ENCODE measurements at places on chromosomes 16 and 17. TPM values are rescaled to one million over a fixed set of nuclear protein-coding genes. Genes with fewer than 3 reads are reported as not detected.
A peak's percentile ranks its signal among the peaks of the same experiment; 100 is the strongest.

- DNase-seq = no peak
Observed at GRCh38 chr17:59779521-59779920, 72.1 kb downstream of the VMP1 start.

GRCh38 chr16:46808997-46809396, 22.0 kb downstream of the C16orf87 start:
- DNase-seq = no peak

The BHLHA9 gene
- total RNA-seq = not detected

DNA sequence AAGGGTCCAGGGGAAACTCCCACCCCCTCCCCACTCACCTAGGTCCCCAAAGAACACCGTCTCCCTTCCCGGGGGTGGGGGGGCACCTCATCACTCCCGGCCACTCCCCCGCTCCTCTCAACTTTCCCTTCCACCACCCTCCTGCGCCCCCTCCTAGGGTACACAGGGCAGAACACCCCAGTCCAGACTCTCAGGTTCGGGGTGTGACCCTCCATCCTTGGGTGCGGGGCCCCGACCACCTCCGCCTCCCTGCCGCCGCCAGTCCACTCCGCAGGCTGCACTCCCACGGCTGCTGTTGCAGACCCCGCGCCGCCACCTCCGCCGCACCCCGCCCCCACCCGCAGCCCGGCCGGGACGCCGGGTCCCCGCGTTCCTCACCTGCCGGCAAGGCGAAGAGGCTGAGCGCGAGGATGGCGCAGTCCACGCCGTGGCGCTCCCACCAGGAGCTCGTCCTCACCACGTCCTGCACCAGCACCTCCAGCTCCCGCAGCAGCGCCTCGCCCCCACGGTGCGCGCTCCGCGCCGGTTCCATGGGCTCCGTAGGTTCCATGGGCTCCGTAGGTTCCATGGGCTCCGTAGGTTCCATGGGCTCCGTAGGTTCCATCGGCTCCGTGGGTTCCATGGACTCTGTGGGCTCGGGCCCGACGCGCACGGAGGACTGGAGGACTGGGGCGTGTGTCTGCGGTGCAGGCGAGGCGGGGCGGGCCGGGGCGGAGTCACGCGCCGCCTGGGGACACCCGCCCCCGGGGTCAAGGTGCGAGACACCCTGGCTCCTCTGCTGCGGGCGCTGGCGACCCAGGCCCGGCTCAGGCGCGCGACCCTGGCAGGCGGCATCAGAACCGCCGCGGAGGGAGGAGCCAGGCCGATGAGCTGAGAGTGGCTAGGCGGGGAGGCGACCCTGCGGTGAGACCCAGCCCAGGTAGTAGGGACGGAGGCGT, at the start of gene FADS6:
TSS of gene FADS6 (minus strand) at position 660 of the 938 bp plus-strand sequence. CDS start at position 622, 38 bp downstream.
- DNase-seq = no peak

GRCh38 chr16:12917246-12917645, 15.8 kb downstream of the SHISA9 start:
- DNase-seq = no peak

DNA sequence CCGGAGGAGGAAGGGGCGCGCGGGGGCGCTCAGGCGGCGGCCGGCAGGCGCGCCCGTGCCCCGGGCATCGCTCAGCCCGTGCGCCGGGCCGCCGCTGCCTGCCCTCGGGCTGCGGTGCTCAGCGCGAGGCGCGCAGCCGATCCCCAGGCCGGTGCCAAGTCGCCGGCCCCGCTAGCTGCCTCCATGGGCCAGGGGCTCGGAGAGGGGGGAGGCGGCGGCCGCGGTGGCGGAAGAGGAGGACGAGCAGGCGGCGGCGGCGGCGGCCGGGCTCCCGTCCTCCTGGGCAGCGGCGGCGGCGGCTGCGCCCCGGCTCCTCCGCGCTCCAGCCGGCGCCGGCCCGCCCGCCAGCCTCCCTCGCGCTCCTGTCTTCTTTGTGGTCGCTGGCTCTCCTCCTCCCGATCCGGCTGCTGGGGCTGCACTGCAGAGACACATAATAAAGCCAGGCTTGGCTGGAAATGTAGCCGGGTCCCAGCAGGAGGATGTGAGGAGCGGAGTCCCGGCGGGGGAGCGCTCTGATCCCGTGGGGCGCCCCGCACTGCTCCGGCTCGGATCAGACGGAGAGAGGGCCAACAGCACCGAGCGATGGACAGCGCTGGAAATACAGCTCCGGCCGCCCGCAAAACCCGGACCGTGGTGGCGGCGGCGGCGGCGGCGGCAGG, 889 bp upstream of the ZNF423 start:
- peak; percentile 87 for DNase-seq

The HASPIN gene
- total RNA-seq = 0.13 TPM
